ENCODE measurements at places on chromosomes 2 and 18.

GRCh38 chr2:74694281-74694680 lies 40.2 kb downstream of the SEMA4F start:
- DNase-seq, result no peak

GRCh38 chr18:3761266-3761665 lies 311.3 kb downstream of the TGIF1 start:
- DNase-seq, result no peak

GRCh38 chr2:120735746-120736170 lies at the start of gene GLI2:
GLI2 (plus strand) TSS chr2:120735868; CDS start chr2:120797321, 61,453 bp downstream.
- peak; percentile 91 for DNase-seq

DNA sequence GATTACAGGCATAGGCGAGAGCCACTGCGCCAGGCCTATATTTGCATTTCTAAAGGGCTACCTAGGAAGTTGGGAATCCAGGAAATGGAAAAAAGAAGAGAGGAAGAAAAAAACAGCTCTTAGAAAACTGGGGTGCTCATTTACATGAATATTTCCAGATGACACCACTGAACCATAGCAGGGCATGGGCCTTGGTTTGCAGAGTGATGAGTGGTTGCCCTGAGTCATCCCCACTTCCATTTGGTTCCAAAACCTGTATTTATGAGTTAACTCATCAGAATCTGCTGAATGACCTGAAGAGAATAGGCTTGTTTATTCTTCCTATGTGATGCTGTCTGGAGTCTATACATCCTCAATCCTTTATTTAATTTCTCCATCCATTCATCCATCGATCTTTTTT lies 36.2 kb downstream of the EHD3 start:
- peak; percentile 64 for DNase-seq

GRCh38 chr2:100064592-100065428 lies 77.6 kb downstream of the AFF3 start:
- DNase-seq, result no peak

GRCh38 chr2:40404517-40404916 lies 47.4 kb downstream of the SLC8A1 start:
- DNase-seq, result no peak

DNA sequence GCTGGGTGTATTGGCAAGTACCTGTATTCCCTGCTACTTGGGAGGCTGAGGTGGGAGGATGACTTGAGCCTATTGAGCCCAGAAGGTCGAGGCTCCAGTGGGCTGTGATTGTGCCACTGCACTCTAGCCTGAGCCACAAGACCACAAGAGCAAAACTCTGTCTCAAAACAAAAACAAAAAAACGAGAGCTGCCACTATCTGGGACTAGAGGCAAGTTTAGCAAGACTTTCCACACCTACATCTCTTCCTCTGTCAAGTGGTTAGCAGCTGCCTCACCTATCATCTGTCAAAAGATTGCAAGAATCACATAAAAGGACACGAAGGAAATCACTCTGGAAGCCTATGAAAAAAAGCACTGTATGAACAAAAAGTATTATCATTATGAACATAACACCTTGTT lies 55.2 kb upstream of the RIOK3 start:
- DNase-seq, result no peak

All from HCEC 1CT (cell line).